ENCODE measurements at places on chromosomes 12 and 14. TPM values are rescaled to one million over a fixed set of nuclear protein-coding genes. Genes with fewer than 3 reads are reported as not detected.

- no peak for DNase-seq
- no peaks in the 10 kb centered on the region for H3K27me3 ChIP-seq
- no peaks in the 10 kb centered on the region for H3K4me1 ChIP-seq
These were observed 40.2 kb downstream of the MYF5 start for GRCh38 chr12:80756875-80757274.

GRCh38 chr12:57887631-57888408 is 41.3 kb upstream of the CTDSP2 start:
- peaks cover 10% of the 10 kb centered on the region for H3K4me1 ChIP-seq
- no peaks in the 10 kb centered on the region for H3K36me3 ChIP-seq
- H3K27ac ChIP-seq: no peak overlapping the region
- DNase-seq: no peak

IFNG gene
- polyA plus RNA-seq: 0.89 TPM

DNA sequence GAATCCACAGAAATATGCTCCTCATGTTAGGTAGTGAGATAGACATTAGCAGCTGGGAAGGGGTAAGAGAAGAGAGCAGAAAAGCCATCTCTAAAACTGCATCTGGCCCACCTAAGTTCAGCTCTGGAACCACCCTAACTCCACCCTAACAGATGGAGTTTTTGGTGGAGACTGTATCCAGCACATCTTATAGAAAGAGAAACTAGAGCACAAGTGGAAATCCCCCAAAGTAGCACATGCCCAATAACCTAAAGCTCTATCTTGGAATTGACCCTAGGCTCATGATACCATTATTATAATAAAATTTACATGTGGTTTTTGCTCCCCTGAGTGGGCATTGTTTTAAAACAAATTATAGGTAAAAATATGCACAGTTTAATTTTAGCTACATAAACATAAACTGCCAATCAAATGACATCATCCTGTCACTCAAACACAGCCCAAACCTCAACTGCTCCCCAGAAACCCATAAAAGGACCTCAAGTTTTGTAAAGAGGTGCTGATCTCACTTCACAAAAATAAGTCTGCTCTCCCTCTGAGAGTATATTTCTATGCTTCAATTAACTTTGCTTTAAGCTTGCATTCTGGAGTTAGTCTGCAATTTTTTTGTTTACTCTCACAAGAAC is 206.4 kb downstream of the PIK3C2G start:
- H3K36me3 ChIP-seq: no peaks in the 10 kb centered on the region
- no peaks in the 10 kb centered on the region for H3K27me3 ChIP-seq
- no peak overlapping the region for H3K4me3 ChIP-seq
- H3K27ac ChIP-seq: no peak overlapping the region
- DNase-seq: no peak
- H3K4me1 ChIP-seq: no peaks in the 10 kb centered on the region

DNA sequence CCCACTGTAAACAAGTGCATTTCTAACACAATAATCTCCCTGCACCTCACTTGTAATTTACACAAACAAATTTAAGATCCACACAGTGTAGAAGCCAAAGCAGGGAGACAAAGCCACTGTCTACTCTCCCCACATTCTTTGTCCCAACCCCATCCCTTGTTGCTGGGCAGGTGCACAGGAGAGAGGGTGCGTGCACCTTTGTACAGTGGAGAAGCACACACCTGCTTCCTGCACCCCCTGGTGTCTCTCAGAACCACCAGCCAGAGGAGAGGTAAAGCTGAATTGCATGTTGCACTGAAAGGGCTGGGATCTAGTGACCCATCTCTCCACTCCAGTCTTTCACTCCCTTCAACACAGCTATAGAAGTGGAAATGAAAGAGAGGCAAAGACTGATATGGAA is 51.4 kb upstream of the IFNG-AS1 start:
- no peak for DNase-seq
- H3K4me1 ChIP-seq: no peaks in the 10 kb centered on the region
- H3K4me3 ChIP-seq: no peak overlapping the region
- H3K36me3 ChIP-seq: no peaks in the 10 kb centered on the region
- no peak overlapping the region for H3K27ac ChIP-seq

DNA sequence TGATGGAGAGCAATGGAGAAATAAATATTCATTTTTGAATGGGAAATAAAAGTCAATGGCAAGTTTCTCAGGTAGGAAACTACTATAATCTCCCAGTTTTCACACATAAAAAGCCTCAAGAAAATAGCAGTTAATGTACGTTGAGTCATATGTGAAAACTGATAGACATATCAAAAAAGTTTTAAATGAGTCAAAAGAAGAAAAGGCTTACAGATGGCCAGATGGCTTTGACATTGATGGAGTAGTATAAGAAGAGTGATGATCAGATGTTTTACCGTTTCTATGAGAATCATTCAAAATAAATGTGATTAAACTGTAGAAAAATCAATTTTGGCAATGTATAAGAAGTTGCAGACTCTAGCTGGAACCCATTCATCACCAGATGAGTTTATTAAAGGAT is 97.8 kb downstream of the LLPH start:
- H3K27ac ChIP-seq: no peak overlapping the region
- H3K4me3 ChIP-seq: no peak overlapping the region
- no peaks in the 10 kb centered on the region for H3K27me3 ChIP-seq
- H3K36me3 ChIP-seq: no peaks in the 10 kb centered on the region

DNA sequence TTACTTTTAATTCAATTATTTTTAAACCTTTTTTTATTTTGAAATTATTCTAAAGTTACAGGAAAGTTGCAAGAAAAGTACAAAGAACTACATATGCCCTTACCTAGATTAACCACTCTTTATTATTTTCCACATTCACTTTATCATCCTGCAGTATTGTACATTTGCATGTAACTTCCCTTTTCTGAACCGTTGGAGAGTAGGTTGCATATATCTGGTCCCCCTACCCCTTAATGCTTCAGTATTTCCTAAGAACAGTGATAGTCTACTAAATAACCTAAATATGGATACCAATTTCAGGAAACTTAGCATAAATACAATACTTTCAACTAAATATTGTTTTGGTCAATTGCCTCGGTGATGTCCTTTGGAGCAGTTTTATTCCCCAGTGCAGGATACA is 15.0 kb downstream of the G2E3 start:
- H3K4me1 ChIP-seq: no peaks in the 10 kb centered on the region
- DNase-seq: no peak
- H3K27ac ChIP-seq: no peak overlapping the region
- H3K27me3 ChIP-seq: no peaks in the 10 kb centered on the region
- H3K4me3 ChIP-seq: no peak overlapping the region

CLEC9A gene
- polyA plus RNA-seq: not detected

- DNase-seq: no peak
- no peaks in the 10 kb centered on the region for H3K4me1 ChIP-seq
- no peak overlapping the region for H3K27ac ChIP-seq
- no peaks in the 10 kb centered on the region for H3K36me3 ChIP-seq
These were observed 134.2 kb upstream of the HIF1A start for GRCh38 chr14:61561104-61561503.

GRCh38 chr12:50981319-50982239 is 29.2 kb downstream of the HIGD1C start:
- H3K36me3 ChIP-seq: no peaks in the 10 kb centered on the region
- no peak overlapping the region for H3K4me3 ChIP-seq
- no peak for DNase-seq

DNA sequence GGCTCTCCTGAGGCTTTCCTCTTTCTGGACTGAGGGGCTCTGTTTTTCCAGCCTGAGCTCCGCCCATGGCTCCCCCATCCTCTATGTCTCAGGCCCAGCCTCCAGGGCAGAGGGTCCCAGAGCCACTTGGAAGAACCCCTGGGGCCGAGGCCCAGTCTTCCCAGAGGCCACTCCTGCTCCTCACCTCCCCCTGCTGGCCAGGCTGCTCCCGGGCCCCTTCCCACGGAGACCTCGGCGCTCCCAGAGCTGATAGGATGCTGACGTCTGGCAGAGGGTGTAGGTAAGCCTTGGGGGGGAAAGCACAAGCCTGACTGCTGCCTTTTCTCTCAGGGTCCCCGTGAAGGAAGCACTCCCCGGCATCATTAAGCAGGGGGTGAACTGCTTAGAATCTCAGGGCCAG is 51.4 kb downstream of the ERH start:
- no peak overlapping the region for H3K27ac ChIP-seq
- H3K36me3 ChIP-seq: no peaks in the 10 kb centered on the region
- DNase-seq: no peak
- no peaks in the 10 kb centered on the region for H3K4me1 ChIP-seq

Measured in CD4-positive, CD25-positive, alpha-beta regulatory T cell (primary cell).